ENCODE measurements at places on chromosomes 1 and 21.

DNA sequence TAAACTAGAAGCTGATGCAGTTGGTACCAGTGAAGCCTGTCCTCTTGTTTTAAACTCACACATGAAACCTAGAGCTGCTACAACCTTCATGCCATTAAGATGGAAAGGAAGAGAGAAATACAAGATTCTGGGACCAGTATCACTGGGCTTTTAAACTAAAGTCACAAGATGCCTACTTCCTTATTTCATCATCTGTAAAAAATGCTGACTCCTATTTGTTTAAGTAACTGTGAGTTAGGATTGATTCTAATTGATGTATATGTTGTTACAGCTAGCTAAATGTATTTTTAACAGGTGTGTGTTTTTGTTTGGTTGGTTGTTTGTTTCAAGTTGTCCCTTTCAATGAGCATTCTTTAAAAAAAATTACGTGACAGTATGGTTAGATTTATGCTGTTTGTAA is 833.3 kb upstream of the PRMT6 start:
- no peak for DNase-seq

GRCh38 chr1:21568809-21569385 is 59.7 kb downstream of the ALPL start:
- no peak for DNase-seq

- no peak for DNase-seq
These were observed 380.5 kb upstream of the CAMK1G start for GRCh38 chr1:209202830-209203532.

- DNase-seq: no peak
These were observed 23.5 kb downstream of the RNF223 start for GRCh38 chr1:1050577-1051052.

DNA sequence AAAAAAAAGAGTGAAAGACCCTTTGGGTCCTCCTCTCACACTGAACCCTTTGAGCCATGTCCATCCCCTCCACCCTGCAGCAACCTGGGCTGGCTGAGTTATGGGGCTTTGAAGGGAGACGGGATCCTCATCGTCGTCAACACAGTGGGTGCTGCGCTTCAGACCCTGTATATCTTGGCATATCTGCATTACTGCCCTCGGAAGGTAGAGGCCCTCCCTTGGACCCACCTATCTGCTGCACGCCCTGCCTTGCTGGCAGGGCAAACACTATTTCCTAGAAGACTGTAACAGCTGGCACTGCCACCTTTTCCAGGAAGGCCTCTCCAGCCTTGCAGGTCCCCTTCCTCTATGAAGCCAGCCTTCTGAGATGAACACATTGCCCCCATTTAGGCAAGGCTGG is 1.1 kb downstream of the SLC50A1 start:
- no peak for DNase-seq

DNA sequence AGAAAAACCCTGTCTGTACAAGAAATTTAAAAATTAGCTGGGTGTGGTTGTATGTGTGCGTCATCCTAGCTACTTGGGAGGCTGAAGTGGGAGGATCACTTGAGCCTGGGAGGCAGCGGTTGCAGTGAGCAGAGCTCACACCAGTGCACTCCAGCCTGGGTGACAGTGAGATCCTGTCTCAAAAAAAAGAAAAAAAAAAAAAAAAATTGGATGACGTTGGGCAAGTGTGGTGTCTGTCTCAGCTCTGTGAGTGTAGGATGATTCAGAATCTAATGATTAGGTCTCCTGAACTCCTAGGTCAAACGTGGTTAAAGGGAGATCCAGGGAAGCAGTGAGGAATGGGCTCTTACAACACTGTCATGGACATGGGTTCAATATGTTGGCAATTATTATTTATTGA is 435.9 kb downstream of the KIF26B start:
- DNase-seq: no peak
